ENCODE measurements at places on chromosomes 3 and 15.

DNA sequence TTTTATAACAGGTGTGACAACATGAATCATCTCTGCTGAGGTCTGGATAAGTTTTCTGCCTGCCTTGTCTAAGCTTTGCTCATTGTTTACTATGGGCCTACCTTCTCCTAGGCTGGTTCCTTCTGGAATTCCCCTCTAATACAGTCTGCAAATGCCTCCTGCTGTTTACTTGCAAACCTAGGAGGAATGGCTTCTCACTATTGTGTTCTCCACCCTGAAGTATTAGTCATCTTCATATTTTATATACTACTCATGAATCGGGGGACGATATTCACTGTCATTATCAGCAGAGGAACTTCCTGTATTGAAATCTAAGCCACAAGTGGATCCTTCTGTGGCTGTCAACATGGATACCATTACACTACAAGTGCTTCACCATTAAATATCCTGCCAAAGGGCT is 154.8 kb downstream of the PLCL2 start:
- no peak for DNase-seq

DNA sequence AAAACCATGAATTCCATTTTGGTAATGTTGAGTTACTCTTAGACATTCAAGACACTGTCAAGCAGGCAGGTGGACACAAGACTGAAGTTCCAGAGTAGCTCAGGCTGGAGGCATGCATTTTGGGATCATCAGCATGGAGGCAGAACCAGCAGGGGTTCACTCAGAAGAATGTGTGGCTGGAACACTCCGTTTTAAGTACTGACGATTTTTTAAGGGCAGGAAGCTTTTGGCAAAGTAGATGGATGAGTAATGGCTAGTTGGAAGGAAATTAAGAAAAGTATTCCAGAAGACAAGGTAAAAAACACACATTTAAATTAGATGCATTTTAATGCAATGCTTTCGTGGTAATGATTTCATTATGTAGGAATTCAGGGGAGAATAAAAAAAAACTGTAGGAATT is 420.4 kb downstream of the ROBO2 start:
- no peak for DNase-seq

DNA sequence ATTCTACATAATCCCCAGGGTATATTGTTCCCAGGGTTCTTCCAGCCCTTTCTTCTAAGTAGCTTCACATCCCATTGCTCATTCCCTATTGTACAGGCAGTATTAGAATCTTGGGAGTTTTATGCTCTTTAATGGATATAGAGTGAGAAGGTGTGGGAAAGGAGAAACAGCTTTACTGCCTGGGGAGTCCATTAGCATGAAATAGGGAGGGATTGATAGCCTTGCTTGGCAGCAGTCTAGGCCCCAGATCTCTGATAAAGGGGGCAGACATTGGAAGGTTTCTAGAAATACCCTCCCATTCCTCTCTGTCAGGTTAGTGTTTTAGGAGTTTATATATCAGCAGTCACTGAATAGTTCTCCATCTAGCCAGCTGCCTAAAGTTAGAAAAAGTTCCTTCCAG is 334.3 kb downstream of the UNC13C start:
- no peak for DNase-seq

DNA sequence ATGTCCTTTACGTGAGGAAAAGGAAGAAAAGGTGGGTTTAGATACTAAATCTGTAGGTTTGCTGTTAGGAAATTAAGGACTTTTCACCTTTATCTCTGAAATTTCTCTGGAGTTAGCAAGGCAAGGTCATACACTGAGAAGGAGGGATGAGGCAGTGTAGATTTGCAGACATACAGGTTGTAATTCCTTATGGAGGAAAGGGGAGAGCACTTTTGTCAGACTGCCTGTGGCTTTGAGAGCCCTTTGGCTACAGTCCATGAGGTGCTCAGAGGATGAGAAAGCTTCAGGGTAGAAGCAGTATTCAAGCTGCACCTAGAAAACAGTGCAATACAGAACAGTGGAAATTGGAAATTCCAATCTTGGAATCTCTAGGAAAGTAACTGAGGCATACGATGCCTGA is 8.3 kb downstream of the RPL14 start:
- DNase-seq, result no peak

- DNase-seq, result no peak
These were observed 69.8 kb upstream of the WNT5A start for GRCh38 chr3:55556619-55557537.

GRCh38 chr3:25015599-25015998 is 412.5 kb upstream of the RARB start:
- DNase-seq, result no peak

DNA sequence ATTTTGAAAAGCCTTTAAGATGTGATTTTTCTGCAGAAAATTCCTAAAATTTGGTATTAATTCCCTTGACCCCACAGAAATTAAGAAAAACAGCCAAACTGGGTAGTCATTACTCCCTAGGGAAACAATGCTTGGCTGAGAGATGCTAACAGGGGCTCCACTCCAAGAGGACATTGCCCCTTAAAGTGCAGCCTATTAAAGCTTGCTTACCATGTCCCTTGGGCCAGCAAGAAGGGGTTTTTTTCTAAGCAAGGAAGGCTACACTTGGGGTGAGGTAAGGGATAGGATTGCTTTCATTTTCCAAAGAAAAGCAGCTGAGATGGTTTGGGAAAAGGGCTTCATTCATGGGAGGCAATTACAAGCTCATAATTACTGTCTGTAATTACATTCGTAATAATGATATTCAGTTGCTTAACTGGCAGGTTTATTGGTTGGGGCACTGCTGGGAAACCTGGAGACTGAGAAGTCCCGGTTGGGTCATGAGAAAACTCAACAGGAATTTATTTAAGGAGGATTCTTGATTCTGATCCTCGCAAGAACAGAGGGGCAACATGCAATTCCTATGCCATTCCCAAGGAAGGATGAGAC is 247.5 kb downstream of the NR1D2 start:
- no peak for DNase-seq

- DNase-seq, result no peak
These were observed 15.2 kb downstream of the EIF4E3 start for GRCh38 chr3:71709908-71710511.

GRCh38 chr3:196835086-196835485 is 32.6 kb upstream of the SENP5 start:
- no peak for DNase-seq

GRCh38 chr3:101158374-101158773 is 162.0 kb downstream of the IMPG2 start:
- DNase-seq, result no peak

GRCh38 chr3:30984855-30985749 is 90.6 kb upstream of the GADL1 start:
- DNase-seq, result no peak

DNA sequence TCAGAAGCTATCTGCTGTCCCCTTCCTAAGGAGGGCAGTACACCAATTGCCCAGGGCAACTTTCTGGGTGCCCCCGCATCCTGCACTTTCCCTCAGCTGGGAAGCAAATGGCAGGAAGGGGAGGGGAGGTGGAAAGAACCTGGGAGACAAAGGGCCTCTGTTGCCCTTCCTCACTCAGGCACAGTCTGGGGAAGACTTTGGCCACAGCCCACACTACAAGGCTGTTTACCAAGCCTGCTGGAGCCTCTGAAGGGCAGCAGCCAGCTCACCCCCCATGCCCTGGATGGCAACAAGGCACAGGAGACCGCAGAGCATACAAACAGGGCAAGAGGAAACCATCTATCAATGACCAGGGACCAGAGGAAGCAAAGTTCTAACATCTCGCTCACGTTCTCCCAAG is 42.4 kb downstream of the ARRDC4 start:
- no peak for DNase-seq

DNA sequence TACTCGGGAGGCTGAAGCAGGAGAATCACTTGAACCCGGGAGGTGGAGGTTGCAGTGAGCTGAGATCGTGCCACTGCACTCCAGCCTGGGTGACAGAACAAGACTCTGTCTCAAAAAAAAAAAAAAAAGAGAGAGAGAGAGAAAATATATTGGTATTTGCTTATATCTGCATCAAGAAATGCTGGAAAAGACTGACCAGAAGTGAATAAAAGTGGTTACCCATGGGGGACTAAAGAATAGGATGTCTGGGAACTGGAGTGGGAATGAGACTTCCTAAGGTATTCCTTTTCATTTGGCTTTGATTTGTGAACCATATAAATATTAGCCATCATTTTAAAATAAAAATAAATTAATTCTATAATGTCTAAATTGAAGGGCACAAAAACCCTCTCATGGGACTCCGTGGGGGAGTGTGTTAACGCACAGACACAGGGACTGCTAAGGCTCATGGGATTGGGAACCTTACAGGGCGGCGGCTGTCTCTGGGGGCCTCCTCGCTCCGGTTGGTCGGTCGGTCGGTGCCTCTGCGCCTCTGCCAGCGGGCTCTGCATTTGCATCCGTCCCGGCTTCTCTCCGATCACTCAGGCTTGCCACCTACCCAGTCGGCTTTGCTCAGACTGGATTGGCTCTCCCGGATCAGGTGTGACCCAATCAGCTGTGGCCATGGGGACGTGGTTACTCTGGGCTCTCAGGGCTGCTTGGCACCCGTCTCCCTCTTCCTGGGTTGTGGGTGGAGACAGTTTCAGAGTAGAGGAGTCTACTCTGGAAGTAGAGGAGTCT is 12.7 kb upstream of the TSPAN3 start:
- DNase-seq, result peak; percentile 77

DNA sequence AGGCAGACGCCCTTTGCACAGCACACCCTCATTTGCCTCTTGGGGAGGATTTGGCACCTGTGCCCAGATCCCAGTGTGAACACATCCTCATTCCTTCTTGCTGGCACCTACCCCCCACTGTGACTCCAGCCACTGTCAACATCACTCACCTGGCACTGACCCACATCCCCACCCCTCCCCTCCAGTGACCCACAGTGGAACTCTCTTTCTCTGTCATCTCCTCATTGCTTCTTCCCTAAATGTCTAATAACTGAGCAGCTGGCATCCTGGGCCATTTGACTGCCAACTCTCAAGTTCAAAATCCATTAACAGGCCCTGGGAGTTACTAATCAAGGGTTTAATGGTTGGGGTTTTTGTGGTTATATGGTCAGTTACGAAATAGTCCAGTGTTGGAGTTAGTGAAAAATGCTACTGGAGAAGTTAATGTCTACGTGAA is 14.4 kb downstream of the SNAPC5 start:
- DNase-seq, result no peak

DNA sequence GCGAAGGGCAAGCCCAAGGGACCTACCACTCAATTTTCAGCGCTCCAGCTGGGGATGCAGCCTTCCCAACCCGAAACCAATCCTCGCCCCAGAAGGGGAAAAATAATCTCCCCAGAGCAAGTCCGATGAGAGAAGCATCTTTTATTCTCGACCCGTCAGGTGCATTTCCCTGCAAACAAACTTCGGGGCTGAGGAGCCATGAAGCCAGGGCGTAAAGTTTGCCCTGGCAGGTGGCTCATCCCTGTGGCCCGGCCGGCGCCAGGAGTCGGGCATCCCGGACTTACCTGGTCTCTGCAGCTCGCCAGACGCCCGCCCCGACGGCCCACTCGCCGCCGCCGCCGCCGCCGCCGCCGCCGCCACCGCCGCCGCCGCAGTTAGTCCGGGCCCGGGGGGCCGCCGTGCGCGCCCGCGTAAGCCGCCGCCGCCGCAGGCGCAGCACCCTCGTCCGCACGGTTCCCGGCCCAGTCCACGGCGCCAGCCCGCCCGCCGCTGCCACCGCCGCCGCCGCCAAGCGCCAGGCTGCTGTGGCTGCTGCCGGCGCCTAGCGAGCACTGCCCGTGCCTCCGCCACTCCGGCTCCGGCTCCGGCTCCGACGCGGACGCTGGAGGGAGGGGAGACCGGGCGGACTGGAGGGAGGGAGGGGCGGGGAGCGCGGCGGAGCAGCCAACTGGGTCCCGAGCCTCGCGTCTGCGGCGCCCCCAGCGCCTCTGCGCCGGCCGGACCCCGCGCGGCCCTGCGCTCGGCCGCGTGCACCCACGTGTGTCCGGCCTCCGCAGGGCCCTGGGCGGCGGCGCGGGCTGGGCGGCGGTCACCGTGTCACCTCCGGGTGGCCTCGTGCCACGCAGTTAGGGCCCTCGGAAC is at the start of gene CNTN3:
TSS of gene CNTN3 (minus strand) at position 553 of the 861 bp plus-strand sequence. CDS start 93,547 bp downstream, outside the sequence.
- no peak for DNase-seq

DNA sequence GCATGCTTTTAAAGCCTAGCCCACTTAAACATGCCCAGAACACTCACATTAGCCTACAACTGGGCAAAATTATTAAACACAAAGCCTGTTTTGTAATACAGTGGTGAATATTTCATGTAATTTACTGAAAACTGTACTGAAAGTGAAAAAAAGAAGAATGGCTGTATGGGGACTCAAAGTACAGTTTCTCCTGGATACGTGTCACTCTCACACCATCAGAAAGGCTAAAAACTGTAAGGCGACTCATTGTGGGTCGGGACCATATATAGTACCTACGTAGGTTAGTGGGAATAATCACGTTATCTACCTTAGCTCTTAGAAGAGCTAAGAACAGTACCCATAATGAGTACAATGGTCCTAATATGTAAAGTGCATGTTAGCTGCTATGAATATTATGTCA is 80.2 kb upstream of the SPATA12 start:
- DNase-seq, result no peak

DNA sequence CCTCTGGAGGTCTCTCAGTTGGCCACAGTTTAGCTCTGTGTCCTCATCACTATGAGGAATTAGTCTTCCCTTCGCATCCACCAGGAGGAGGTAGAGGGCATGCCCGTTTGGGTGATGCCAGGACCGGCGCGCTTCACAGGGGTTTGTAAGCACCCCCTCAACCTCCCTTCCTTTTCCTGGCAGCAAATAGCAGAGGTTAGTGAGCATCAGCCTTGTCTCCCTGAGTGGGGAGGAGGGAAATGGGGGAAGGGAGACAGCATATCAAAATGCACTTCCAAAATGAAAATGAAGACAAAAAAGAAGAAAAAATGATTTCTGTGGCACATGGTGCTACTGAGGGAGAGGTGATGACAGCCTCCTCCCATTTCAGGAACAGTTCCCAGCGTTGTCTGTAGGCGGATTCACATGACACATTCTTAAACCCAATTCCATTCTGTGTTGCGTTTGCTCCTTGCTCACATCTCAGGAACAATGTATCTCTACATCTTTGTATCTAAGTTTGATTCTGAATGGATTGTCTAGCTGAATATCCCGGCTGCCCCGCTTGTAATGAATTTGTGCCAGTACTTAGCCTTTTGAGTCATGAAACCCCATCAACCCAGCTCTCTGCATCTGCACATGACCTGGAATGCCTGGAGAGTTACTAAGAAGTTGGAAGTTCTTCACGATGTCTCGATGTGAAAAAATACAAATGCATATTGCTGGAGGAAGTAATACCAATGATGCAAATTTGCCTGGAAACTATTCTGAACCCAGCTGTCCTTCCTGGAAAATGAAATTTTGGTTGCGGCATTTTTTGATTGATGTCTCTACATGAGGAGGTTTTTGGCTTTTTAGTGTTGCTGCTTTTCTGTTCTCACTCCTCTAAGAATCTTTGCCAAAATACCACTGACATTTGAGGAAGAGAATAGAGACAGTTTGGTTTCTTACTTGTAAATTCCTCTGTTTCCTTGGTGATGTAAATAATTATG is 45.2 kb downstream of the TYRO3 start:
- DNase-seq, result peak; percentile 75

Data from activated CD8-positive, alpha-beta memory T cell treated with anti-CD3 and anti-CD28 coated beads for 24 hours (primary cell).